ENCODE measurements at places on chromosomes 2 and 18.

DNA sequence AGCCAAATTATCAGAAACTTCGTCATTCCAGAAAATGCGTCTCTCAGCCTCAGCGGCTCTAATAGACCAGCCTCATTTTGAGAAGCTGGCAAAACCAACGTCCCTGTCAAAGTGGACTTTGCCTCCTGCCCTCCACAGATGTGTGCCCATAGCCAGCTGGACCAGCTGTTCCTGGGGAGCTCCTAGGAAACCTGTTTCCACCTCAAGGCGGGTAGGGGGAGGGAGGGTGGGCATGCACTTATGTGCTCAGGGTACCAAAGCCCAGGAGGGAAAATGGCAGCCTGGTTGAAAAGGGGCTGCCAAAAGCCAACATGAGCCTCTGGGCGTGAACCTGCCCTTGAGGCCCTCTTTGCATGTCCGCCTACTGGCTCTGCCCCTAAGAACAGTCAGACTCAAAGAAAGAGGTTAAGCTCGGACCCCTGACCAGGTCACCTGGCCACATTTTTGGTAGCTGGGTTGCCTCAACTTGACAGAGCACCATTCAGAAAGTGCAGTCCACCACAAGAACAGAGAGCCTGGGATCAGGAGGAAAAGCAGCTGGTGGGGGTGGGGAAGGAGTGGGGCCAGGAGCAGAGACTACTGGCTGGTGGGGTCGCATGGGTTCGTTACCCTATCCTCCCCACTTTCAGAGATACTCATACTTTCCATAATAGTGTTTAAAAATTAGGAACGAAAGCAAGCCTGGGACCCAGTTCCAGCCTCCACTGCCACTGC lies 3.5 kb downstream of the PER2 start:
- no peak for DNase-seq

DNA sequence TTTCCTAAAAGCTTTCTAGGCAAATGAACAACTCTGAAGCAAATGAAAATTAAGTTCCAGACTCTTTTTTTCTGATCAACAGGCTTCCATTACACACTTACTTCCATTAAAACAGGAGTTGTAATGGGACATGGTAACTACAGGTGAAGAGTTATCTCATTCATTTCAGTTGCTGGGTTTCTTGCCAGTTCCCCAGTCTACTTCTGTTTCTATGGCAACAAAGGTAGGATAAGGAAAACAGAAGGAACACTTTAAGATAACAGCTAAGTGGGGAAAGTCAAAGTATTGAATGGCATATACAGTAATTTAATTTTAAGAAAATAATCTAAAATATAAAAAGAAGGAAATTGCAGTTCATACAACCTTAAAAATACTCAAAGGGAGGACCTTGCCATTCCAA lies 25.1 kb downstream of the BAZ2B start:
- DNase-seq, result no peak

DNA sequence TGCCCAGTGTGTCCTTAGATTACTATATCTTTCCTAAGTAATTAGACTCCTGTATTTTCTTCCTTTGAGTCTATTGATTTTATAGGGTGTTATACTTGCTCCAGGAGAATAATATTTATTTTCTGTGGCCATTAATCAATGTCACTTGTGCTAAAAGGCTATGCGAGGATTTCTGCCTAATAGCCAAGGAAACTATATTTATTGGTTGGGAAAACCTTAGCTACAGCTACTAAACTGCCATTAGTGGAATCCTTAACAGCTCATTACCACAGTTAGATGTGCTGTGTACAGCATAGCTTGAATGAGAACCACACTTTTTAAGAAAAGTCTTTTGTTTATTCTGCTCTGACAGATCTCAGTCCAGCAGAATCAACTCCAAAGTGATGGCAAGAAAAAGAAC lies 537.3 kb downstream of the ERBB4 start:
- DNase-seq, result no peak

DNA sequence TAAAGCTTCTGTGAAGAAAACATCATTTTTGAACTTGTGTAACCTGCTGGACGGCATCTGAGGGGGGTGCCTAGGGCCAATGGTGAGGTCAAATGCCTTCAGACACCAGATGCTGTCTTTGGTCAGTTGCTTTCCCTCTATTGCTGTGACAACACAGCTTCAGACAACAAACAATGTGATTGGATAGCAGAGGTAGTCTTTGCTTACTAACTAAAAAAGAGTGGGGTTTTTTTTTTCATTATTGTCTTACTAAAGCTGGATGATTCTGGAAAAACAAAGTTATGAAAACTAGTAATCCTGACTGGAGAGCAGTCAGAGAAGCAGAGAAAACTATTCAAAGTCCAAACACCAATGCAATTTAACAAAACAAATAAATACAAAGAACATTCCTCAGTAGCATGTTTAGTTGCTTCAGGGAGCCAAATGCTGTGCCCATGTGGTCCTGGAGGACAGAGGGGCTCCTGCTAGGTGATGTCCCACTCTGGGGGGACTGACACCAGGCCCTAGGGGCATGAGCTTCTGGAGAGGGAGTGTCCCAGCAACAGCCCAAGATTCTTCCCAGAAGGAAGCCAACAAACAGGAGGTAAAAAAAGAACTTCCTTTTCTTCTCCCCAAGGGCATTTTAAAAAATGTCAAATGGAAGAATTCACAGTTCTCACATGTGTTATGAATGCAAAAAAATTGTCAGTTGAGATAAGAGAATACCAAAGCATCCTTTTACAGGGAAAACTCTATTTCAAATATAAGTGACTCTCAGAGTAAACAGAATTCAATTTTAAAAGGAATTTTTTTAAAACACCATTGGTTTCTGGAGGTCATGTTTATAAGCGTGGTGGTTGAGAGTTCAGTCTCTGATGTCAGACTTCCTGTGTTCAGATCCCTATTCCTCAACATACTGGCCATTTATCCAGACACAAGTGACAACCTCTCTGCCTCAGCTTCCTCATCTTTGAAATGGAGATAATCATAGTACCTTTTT lies 181.1 kb upstream of the PGAP1 start:
- DNase-seq, result peak; percentile 50

- DNase-seq, result no peak
Measured at GRCh38 chr2:119746836-119747686, 12.7 kb upstream of the PTPN4 start.
